ENCODE measurements at places on chromosomes 13 and 19.

DNA sequence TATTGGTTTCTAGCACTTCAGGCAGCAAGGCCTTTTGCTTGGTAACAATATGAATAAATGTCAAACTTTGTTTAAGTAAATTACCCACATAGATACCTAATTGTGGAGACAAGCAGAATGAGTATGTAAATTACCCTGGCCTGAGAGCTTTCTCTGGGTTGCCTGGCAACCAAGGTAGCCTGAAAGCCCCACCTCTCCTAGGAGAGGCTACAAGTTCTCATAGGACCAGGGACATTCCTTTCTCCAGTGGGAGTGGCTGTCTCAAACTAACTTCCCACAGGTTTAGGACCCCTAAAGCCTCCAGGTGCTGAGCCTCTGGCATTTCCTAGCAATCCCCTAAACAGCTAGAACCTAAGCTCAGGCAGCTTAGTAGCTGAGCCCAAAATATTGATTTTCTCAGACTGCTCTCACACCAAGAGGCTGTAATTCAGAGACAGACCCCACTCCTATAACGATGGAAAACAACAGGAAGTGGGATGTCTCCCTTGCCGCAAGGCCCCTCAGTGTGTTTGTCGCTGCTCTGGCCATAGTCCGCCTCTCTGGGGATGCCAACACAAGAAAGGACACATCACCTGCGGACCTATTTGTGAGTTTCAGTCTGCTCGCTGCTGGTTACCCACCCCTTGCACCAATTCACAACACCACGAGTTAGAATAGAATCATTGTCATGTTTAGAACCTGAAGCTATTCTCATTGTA lies 207.3 kb downstream of the DLEU7 start:
- no peak for DNase-seq

DNA sequence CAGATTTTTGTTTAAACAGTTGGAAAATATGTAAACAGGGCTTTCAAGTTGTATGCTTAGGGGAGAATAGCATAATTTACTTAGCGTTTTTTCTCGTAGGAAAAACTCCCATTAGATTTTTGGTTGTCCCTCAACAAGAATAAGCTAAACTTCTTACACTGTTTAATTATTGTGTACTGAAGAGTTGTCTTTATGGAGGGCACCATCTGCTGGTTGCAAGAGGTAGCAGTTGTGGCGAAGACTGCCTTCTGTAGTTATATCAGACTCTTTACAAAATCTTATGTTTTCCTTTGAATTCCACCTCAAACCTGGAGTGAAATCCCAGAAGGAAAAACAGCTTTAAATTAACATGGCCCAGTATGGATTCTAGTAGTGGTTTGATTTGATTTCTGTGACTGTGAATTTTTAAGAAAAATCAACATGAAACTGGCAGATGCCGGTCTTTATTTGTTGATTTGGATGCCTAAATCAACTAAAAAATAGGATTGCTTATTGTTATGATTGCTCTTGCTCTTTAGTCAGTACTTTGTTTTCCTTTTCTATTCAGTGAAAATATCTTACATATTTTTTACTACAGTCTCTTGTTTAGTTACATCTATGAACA lies 53.4 kb downstream of the PDS5B start:
- peak; percentile 54 for DNase-seq

DNA sequence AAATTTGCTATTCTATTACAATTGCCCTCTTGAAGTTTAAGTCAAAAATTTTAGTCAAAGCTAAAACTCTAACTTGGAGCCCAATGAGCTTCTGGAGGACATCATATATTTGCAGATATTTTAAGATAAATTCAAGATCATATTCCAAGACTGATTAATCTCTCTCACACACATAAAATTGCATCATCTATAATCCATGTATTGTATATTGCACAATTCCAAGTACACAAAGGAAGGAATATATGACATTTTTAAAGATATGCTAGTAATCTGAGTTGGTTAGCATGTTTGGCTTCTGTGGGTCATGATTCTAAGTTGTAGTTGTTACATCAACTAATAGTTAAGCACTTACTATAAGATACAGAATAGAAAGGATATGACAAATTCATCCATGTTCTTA lies 53.3 kb downstream of the KCNRG start:
- no peak for DNase-seq

DNA sequence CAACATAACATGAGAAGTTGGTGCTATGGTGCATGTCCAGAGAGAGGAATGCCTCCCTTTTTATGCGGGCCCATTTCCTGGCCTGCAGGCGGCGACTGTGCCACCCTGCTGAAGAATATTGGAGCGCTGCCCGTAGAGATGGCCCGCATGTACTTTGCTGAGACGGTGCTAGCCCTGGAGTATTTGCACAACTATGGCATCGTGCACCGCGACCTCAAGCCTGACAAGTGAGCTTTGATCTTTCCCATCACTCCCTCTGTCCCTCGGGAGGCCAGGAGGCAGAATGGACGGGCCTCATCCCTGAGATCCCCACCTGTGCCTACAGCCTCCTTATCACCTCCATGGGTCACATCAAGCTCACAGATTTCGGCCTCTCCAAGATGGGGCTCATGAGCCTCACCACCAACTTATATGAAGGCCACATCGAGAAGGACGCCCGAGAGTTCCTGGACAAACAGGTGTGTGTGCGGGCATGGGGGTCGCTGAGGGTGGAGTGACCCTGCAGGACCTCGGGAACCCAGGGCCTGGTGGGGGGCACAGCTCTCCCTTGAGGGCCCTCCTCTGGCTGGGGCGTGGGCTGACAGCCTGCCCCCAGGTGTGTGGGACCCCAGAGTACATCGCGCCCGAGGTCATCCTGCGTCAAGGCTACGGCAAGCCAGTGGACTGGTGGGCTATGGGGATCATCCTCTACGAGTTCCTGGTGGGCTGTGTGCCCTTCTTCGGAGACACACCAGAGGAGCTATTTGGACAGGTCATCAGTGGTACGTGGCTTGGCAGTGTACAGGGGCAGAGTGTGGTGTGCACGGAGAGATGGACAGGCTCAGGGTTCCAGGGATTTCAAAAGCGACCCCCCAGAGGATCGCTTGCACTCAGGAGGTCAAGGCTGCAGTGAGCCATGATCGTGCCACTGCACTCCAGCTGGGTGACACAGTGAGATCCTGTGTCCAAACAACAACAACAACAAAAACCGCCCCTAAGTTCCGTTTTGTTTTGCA lies 16.2 kb downstream of the DNASE2 start:
- no peak for DNase-seq

GRCh38 chr19:33325920-33326319 lies 23.6 kb upstream of the CEBPA start:
- DNase-seq = no peak

DNA sequence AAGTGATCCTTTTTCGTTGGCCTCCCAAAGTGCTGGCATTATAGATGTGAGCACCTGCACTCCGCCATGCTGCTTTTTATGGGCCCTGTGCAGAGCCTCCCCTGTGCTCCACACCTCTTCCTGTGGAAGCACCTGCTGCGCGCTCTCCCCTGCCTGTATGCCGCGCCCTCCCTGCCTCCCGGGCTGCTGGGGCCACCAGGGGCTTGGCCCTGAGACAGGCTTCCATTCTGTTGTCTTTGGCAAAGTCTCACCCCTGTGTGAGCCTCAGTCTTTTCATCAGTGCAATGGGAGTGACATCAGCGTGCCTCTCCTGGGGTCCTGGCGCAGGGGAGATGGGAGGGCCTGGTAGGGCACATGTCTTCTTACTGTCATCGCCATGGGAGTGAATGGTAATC lies 1.3 kb downstream of the FAM174C start:
- no peak for DNase-seq

- DNase-seq = no peak
These were observed 540 bp upstream of the USE1 start for GRCh38 chr19:17214508-17215126.
